ENCODE measurements at places on chromosomes 2 and 18.

DNA sequence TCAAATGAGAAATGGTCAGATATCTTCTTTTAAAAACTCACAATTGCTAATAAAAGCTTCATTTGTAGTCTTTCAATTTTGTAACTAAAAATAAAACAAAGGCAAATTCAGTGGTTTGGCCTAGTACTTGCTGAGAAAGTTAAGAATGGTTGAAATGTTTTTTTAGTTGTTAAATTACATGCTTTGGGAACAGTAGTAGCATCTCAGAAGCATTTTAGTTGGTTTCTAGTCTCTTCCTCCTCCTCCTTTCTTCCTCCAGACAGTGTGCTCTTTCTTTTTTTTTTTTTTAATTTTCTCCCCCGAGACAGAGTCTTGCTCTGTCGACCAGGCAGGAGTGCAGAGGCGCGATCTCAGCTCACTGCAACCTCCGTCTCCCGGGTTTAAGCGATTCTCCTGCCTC lies 9.8 kb downstream of the TRAK2 start:
- DNase-seq = no peak

GRCh38 chr2:65227020-65227455 lies 593 bp upstream of the ACTR2 start:
- DNase-seq = no peak

GRCh38 chr2:148814143-148814859 lies 60.7 kb upstream of the KIF5C start:
- DNase-seq = no peak

- no peak for DNase-seq
Observed at GRCh38 chr2:156396126-156396525, 40.1 kb upstream of the GPD2 start.

- no peak for DNase-seq
Observed at GRCh38 chr2:221077251-221077650, 494.9 kb downstream of the EPHA4 start.
